ENCODE measurements at places on chromosomes 13 and 19.
A peak's percentile ranks its signal among the peaks of the same experiment; 100 is the strongest.

DNA sequence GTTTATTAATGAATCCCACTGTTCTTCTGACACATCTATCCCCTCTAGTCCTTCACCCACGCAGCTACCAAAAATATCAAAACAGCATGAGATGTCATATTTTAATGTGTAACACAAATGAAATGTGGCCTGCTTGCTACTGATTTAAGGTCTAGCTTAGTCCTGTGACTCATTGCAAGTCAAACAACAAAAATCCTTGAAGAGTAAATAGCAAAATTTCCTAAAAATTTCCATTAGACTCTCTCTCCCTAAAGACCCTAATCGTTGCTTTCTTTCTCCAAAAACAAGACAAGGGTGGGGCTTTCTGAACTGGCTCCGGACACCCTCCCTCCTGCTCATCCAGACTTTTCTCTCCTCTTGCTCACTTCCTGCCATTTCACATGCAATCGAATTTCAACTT, 99.9 kb upstream of the IPO5 start:
- peak; percentile 13 for DNase-seq

- DNase-seq: no peak
These were observed 628 bp downstream of the MRPL34 start for GRCh38 chr19:17306285-17306714.

DNA sequence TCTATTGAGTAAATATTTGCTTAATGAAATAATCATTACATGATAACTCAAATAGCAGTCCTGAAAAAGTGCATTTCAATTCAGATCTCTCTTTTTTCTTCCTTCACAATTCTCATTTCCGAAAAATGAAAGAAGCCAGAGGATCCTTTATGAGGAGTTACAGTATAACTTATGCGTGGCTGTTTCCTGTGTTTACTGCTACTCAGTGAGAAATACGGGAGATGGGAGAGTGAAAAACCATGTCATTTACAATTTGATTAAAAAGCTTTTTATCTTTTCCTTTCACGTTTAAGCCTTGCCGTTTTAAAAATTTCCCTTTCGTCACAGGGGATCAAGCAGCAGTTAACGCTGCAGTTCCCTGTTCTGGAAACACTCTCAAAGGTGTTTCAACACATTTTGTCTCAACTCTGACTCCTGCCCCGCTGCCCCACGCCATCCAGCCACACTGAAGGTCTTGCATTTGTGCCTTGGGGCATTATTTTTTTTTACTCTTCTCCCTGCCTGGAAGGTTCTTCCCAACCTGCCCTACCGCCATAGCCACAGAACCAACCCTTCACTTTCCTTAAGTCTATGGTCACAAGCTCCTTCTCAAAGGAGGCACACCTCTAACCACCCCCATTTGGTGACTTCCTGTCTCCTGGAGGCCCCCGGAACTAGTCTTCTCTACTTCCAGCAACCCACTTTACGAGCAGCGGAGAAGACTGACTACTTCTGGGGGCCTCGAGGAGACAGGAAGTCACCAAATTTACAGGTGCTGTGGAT, 17.0 kb downstream of the KL start:
- no peak for DNase-seq

- DNase-seq: peak; percentile 74
These were observed 51.5 kb upstream of the HTR2A start for GRCh38 chr13:46948338-46948737.

DNA sequence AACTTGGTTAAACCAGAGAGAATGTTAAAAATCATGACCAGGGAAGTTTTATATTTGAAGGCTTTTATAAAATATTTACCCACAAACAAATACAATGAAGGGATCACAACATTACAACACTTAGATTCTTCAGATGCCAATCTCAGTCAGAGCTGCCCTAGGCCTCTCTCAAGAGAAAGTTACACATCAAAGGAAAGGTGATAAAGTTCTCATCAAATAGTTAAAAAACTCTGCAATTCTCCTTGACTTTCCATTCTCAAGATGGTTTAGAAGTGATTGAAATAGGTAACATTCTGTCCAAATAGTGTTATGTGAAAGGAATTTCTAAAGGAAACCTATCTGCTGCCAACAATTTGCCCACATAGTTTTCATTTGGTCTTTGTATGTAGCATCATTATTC, 1115.2 kb upstream of the MIR17HG start:
- DNase-seq: no peak

DNA sequence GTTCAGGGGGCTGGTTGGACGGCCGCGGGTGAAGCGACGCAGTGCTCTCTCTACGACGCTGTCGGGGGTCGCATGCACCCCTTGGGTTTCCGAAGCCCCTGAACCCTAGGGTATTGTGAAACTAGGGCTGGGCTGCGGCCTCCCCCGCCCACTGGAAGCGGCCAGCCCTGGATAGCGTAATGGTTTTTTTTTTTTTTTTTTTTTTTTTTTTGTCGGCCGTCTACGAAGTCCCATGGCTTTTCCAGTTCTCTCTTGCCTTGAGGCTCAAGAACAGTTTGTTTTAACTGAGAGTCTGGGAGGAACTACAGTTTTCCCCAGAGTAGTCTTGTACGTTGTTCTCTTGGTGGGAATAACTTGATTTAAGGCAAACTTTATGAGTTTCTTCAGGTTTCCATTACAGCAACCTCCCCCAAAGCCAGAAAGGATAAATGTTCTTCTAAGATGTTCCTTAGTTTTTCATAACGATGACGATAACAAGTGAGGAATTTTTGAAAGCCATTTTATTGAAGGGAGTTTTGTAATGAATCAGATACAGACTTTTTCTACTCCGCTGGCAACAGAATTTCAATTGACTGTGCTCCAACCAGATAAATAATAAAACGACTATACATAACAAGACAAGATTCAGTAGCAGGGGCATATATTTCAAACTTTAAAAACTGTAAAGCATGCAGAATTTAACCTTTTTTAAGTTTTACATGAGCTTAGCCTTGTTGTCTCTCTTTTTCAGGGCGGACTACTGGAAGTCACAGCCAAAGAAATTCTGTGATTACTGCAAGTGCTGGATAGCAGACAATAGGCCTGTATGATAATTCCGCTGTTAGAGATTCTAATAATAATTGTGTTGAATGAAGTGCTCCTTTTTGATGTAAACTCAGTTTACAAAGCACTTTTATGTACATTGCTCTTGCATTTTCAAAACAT, 867 bp downstream of the WBP4 start:
- peak; percentile 80 for DNase-seq

GRCh38 chr13:72121466-72121865, 254.5 kb upstream of the DACH1 start:
- DNase-seq: no peak

DNA sequence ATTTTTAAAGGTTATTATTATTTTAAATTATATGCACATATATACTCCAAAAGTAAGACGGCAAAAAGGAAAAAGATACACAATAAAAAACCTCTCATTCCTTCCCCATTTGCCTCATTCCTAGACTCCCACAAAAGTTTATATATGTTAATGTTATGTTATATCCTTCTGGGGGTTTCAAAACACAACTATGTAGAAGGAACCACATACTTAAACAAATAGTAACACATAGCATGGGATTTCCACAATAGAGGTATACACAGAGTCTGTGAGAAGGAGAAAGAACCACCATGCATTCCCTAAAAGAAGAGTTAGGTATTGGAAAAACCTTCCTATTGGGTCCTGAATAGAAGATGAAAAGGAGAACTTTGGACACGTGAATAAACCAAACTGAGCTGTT, 9.1 kb downstream of the PDS5B start:
- DNase-seq: no peak

- DNase-seq: no peak
These were observed 8.5 kb downstream of the PRSS57 start for GRCh38 chr19:686589-687297.

- DNase-seq: no peak
These were observed 41.9 kb downstream of the N4BP2L2 start for GRCh38 chr13:32496599-32497160.

GRCh38 chr13:51057906-51058305, 53.2 kb downstream of the C13orf42 start:
- DNase-seq: no peak

GRCh38 chr13:32889986-32890565, 126.1 kb upstream of the KL start:
- DNase-seq: no peak

- DNase-seq: no peak
These were observed 52.5 kb downstream of the POSTN start for GRCh38 chr13:37546087-37546486.

- DNase-seq: peak; percentile 68
These were observed 16.6 kb downstream of the CKM start for GRCh38 chr19:45306040-45306439.

GRCh38 chr13:30892966-30893365, 13.1 kb upstream of the MEDAG start:
- peak; percentile 23 for DNase-seq

DNA sequence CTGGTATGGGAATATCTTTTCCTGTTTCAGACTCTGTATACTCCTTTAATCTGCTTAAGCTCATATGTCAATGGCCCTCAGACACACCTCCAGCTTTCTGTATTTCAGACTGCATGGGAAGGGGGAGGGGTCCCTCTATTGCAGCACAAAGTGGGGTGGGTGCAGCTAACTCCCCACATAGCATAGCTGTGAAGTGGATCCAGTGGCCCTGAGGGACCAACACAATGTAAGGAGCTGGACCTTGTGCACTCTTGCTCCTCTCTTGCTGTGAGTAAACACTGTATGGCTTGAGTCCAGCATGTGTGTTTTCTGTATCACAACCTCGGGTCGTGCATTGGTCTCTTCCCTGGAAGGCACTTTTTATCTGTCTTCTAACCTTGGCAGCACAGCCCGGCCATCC, 669.9 kb downstream of the PCDH9 start:
- no peak for DNase-seq

- peak; percentile 42 for DNase-seq
These were observed 763 bp downstream of the POLD1 start for GRCh38 chr19:50384685-50385535.

All from epithelial cell of esophagus (primary cell).